ENCODE measurements at places on chromosomes 2 and 18.
A peak's percentile ranks its signal among the peaks of the same experiment; 100 is the strongest.

GRCh38 chr2:65582364-65582763, 150.0 kb upstream of the SPRED2 start:
- H3K4me3 ChIP-seq, result no peak overlapping the region
- H3K27ac ChIP-seq, result no peak overlapping the region
- no peaks in the 10 kb centered on the region for H3K27me3 ChIP-seq
- DNase-seq, result no peak
- no peaks in the 10 kb centered on the region for H3K36me3 ChIP-seq

- H3K27ac ChIP-seq, result no peak overlapping the region
- DNase-seq, result no peak
- no peaks in the 10 kb centered on the region for H3K4me1 ChIP-seq
- H3K36me3 ChIP-seq, result no peaks in the 10 kb centered on the region
- H3K27me3 ChIP-seq, result no peaks in the 10 kb centered on the region
These were observed 283.6 kb downstream of the DYSF start for GRCh38 chr2:71736986-71737385.

- DNase-seq, result no peak
- no peaks in the 10 kb centered on the region for H3K27me3 ChIP-seq
- H3K36me3 ChIP-seq, result no peaks in the 10 kb centered on the region
These were observed 203.5 kb downstream of the LPIN1 start for GRCh38 chr2:11949732-11950523.

- no peak overlapping the region for H3K4me3 ChIP-seq
- no peak for DNase-seq
- H3K27me3 ChIP-seq, result no peaks in the 10 kb centered on the region
- peak overlapping the region; percentile 81 for H3K27ac ChIP-seq
- H3K36me3 ChIP-seq, result no peaks in the 10 kb centered on the region
- peaks cover 12% of the 10 kb centered on the region for H3K4me1 ChIP-seq
These were observed 191.0 kb upstream of the TCF4 start for GRCh38 chr18:55778788-55779690.

- peak overlapping the region; percentile 99 for H3K4me3 ChIP-seq
- H3K36me3 ChIP-seq, result peaks cover 5% of the 10 kb centered on the region
- no peaks in the 10 kb centered on the region for H3K27me3 ChIP-seq
- no peak for DNase-seq
These were observed 582 bp upstream of the RAB31 start for GRCh38 chr18:9707381-9708056.

DNA sequence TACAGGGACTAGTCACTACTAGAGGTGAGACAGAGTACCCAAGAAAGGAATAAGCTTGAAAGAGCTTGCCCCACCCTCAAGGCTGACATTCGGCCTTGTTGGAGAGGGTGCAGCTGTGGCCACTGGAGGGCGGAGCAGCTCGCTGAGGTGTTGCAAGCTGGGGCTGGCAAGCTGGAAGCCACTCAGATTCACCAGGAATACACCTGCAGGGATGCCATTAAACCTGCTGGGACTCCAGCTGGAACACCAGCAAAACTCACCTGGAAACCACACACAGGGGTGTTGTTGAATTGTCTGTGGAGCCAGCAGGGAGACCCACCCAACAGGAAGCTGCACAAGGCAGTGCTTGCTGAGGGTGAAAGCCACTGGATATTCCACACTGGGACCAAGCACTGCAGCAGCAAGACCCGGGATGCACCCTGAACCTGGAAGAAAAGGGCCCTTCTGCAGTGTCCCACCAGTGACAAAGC, 26.1 kb downstream of the KCTD18 start:
- no peak overlapping the region for H3K4me3 ChIP-seq
- H3K27ac ChIP-seq, result no peak overlapping the region
- no peaks in the 10 kb centered on the region for H3K27me3 ChIP-seq
- H3K36me3 ChIP-seq, result peaks cover 8% of the 10 kb centered on the region
- no peaks in the 10 kb centered on the region for H3K4me1 ChIP-seq

DNA sequence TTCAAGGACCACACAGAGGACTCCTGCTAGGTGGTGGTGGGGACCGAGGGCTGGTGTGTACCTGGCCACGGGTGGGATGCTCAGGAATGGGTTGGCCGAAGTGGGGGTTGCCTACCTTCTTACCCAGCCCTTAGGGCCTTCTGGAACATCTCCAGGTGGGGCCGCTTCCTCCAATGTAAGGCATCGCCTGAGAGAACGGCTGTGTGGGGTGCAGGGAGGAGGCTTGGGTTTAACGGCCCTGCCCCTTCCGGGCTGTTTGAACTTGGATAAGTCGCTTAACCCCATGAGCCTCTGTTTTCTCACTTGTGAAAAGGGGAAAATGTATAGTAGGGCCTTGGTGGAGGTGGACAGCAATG, 35.0 kb downstream of the EMILIN2 start:
- H3K4me3 ChIP-seq, result no peak overlapping the region
- H3K4me1 ChIP-seq, result peaks cover 7% of the 10 kb centered on the region
- no peaks in the 10 kb centered on the region for H3K36me3 ChIP-seq
- H3K27ac ChIP-seq, result no peak overlapping the region

DNA sequence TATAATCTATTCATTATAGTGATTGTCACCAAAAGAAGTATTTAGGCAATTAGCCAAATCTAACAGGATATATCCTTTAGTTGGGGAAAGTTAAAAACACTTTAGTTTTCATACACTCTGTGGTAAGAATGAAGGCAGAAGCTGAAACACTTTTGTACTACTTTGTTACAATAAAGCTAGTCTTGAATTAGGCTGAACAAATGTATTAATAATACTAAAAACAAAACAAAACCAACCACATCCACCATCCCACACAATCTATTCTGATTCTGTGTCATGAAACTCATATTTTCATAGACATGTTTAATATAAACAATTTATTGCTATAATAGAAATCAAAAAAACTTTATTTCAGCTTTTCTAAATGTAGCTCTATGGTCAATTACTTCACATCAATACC, 508.8 kb downstream of the ZEB2 start:
- H3K4me3 ChIP-seq, result no peak overlapping the region
- no peaks in the 10 kb centered on the region for H3K4me1 ChIP-seq
- no peaks in the 10 kb centered on the region for H3K27me3 ChIP-seq
- H3K36me3 ChIP-seq, result no peaks in the 10 kb centered on the region
- no peak overlapping the region for H3K27ac ChIP-seq

DNA sequence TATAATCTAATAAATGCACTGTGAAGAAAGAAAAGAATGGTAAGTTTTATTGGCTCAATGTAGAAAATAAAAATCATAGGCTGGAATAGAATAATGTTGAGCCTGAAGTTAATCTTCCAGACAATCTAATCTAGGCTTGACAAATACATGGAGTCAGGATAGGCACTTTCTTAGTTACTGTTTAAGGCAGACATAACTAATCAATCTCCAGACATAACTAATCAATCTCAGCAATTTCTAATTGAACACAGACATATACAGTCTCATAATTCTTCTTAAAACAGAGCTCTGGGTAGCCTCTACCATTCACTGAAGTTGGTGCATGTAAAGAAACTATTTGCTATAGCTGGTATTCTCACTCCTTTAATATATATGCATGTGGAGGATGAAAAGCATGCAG, 150.1 kb upstream of the CTAGE1 start:
- H3K27ac ChIP-seq, result no peak overlapping the region
- no peak for DNase-seq
- H3K36me3 ChIP-seq, result no peaks in the 10 kb centered on the region
- no peak overlapping the region for H3K4me3 ChIP-seq

- H3K27me3 ChIP-seq, result no peaks in the 10 kb centered on the region
- no peaks in the 10 kb centered on the region for H3K36me3 ChIP-seq
- no peak overlapping the region for H3K27ac ChIP-seq
- H3K4me3 ChIP-seq, result no peak overlapping the region
- no peak for DNase-seq
These were observed 369.3 kb upstream of the RND3 start for GRCh38 chr2:150856596-150857281.

GRCh38 chr18:72460210-72460680, 83.9 kb downstream of the CBLN2 start:
- H3K4me3 ChIP-seq, result no peak overlapping the region
- no peaks in the 10 kb centered on the region for H3K4me1 ChIP-seq
- no peaks in the 10 kb centered on the region for H3K36me3 ChIP-seq
- no peak for DNase-seq
- H3K27me3 ChIP-seq, result no peaks in the 10 kb centered on the region
- H3K27ac ChIP-seq, result no peak overlapping the region

DNA sequence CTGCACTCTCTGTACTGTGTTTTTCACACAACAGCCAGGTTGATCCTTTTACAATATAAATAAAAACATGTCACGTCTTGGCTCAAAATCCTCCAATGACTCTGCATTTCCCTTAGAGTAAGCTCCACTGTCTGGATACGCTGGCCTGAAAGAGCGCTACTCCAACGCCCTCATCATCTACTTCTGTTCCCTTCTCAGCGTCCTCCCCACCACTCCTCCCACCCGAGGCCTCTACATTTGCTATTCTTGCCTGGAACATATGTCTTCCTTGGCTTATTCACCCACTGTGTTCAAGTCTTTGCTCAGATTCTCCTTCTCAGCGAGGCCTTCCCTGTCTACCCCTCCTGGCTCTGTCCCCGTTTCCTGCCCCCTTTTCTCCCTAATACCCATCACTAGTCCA, 37.6 kb downstream of the EPB41L3 start:
- peaks cover 5% of the 10 kb centered on the region for H3K4me1 ChIP-seq
- no peaks in the 10 kb centered on the region for H3K27me3 ChIP-seq
- H3K36me3 ChIP-seq, result peaks cover 2% of the 10 kb centered on the region
- H3K27ac ChIP-seq, result no peak overlapping the region
- no peak overlapping the region for H3K4me3 ChIP-seq
- DNase-seq, result no peak

DNA sequence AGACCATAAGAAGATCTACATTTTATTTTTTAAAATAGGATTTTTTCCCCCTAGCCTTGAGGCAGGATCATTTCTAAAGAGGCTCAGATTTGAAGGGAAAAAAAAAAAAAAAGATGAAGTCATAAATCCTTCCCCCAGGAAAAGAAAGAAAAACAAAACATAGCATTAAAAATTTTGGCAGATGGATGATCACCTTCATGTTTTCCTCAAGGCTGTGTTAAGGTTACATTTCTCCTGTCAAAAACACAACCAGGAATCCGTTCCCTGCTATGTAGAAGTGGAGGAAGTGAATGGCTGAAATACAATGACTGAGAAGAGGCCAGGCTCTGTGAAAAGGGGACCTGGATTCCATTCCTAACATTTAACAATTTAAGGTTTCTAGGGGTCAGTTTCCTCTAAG, 56.2 kb downstream of the EPHA4 start:
- H3K4me3 ChIP-seq, result no peak overlapping the region
- DNase-seq, result no peak
- H3K4me1 ChIP-seq, result no peaks in the 10 kb centered on the region
- no peak overlapping the region for H3K27ac ChIP-seq

- H3K4me1 ChIP-seq, result no peaks in the 10 kb centered on the region
- H3K36me3 ChIP-seq, result no peaks in the 10 kb centered on the region
- DNase-seq, result no peak
These were observed 553.3 kb downstream of the CMPK2 start for GRCh38 chr2:6312367-6312766.

DNA sequence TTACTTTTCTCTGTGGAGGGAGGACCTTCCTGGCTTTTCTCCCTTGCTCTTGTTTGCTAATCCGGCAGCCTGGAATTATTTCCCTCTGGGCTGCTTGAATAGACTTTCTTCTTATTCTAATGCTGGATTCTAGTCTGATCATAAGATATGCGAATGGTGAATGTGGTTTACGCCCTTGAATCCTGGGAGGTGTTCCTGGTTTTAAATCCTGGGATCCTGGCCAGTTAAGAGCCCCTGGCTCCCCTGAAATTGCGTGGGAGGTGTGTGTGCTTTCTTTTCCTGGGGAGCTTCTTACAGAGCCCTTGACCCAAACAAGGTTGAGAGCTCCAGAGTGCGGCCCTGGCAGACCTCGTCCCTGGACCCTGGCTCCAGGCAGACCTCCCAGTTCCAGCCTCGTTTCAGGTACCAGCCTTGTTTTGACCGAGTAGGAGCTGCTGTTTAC, 2.8 kb downstream of the SH3BP4 start:
- no peaks in the 10 kb centered on the region for H3K27me3 ChIP-seq
- H3K4me3 ChIP-seq, result no peak overlapping the region
- no peaks in the 10 kb centered on the region for H3K36me3 ChIP-seq
- DNase-seq, result no peak

- no peaks in the 10 kb centered on the region for H3K27me3 ChIP-seq
- no peaks in the 10 kb centered on the region for H3K36me3 ChIP-seq
- no peak for DNase-seq
- H3K4me1 ChIP-seq, result peaks cover 14% of the 10 kb centered on the region
- no peak overlapping the region for H3K4me3 ChIP-seq
These were observed 61.5 kb downstream of the TNFRSF11A start for GRCh38 chr18:62386601-62387000.

GRCh38 chr2:4416431-4416830, 713.1 kb downstream of the DCDC2C start:
- no peaks in the 10 kb centered on the region for H3K27me3 ChIP-seq
- no peak overlapping the region for H3K27ac ChIP-seq
- no peak overlapping the region for H3K4me3 ChIP-seq
- H3K36me3 ChIP-seq, result no peaks in the 10 kb centered on the region
- DNase-seq, result no peak

GRCh38 chr2:240217431-240218301, 77.2 kb upstream of the OTOS start:
- no peaks in the 10 kb centered on the region for H3K27me3 ChIP-seq
- peak overlapping the region; percentile 13 for H3K4me3 ChIP-seq
- H3K27ac ChIP-seq, result no peak overlapping the region
- H3K36me3 ChIP-seq, result no peaks in the 10 kb centered on the region
- no peak for DNase-seq
- H3K4me1 ChIP-seq, result no peaks in the 10 kb centered on the region

GRCh38 chr2:179675435-179675834, 186.0 kb downstream of the ZNF385B start:
- H3K4me3 ChIP-seq, result no peak overlapping the region
- H3K27me3 ChIP-seq, result no peaks in the 10 kb centered on the region
- H3K36me3 ChIP-seq, result no peaks in the 10 kb centered on the region
- no peak for DNase-seq
- H3K27ac ChIP-seq, result no peak overlapping the region

DNA sequence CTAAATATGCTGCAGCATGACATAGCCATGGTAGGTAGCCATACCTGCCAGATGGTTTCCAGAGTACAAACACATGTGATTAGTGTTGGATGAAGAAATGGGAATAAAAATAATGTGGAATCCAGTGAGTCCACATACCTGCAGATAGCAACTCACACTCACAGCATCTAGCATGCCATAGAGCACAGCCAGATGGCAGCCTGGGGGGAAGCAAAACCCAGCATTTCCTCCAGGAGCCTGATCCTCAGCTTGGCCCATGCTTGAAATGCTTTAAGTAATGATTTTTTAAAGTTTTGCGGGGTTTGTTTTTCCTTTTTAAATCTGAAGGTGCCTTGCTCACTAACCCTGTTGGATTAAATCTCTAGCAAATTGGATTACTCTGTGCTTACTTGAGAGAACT, 535.1 kb downstream of the STK39 start:
- H3K4me3 ChIP-seq, result no peak overlapping the region
- peak; percentile 73 for DNase-seq
- H3K4me1 ChIP-seq, result no peaks in the 10 kb centered on the region
- no peaks in the 10 kb centered on the region for H3K36me3 ChIP-seq
- no peak overlapping the region for H3K27ac ChIP-seq
- H3K27me3 ChIP-seq, result no peaks in the 10 kb centered on the region

- DNase-seq, result no peak
- H3K36me3 ChIP-seq, result no peaks in the 10 kb centered on the region
- H3K4me1 ChIP-seq, result peaks cover 4% of the 10 kb centered on the region
- no peaks in the 10 kb centered on the region for H3K27me3 ChIP-seq
- no peak overlapping the region for H3K27ac ChIP-seq
These were observed 532.1 kb downstream of the SOX11 start for GRCh38 chr2:6224267-6224666.

GRCh38 chr18:12345491-12346239, 31.4 kb downstream of the AFG3L2 start:
- H3K27ac ChIP-seq, result no peak overlapping the region
- H3K36me3 ChIP-seq, result peaks cover 38% of the 10 kb centered on the region
- H3K4me3 ChIP-seq, result no peak overlapping the region
- DNase-seq, result no peak

All from trophoblast cell (in vitro differentiated cells and primary cell).